ENCODE measurements at places on chromosomes 12 and 14. TPM values are rescaled to one million over a fixed set of nuclear protein-coding genes. Genes with fewer than 3 reads are reported as not detected.

GRCh38 chr12:7645395-7646177, 20.1 kb downstream of the APOBEC1 start:
- H3K4me3 ChIP-seq: no peak overlapping the region
- DNase-seq: no peak
- no peaks in the 10 kb centered on the region for H3K36me3 ChIP-seq
- H3K27ac ChIP-seq: peak overlapping the region; percentile 13
- no peaks in the 10 kb centered on the region for H3K4me1 ChIP-seq

SLCO1B1 gene
- not detected for total RNA-seq

- no peaks in the 10 kb centered on the region for H3K27me3 ChIP-seq
- no peaks in the 10 kb centered on the region for H3K36me3 ChIP-seq
- no peak overlapping the region for H3K27ac ChIP-seq
- H3K4me1 ChIP-seq: no peaks in the 10 kb centered on the region
Observed at GRCh38 chr14:38958589-38958988, 144.4 kb downstream of the SEC23A start.

TMEM30B gene
- total RNA-seq: 12.2 TPM

- H3K27ac ChIP-seq: peak overlapping the region; percentile 84
- H3K4me3 ChIP-seq: no peak overlapping the region
- H3K36me3 ChIP-seq: no peaks in the 10 kb centered on the region
- no peaks in the 10 kb centered on the region for H3K27me3 ChIP-seq
- peaks cover 52% of the 10 kb centered on the region for H3K4me1 ChIP-seq
- DNase-seq: no peak
Observed at GRCh38 chr14:94598506-94598815, 13.7 kb upstream of the SERPINA3 start.
